GM03348 (cell line): ENCODE measurements at places on chromosomes 1 and 21.
A peak's percentile ranks its signal among the peaks of the same experiment; 100 is the strongest.

DNA sequence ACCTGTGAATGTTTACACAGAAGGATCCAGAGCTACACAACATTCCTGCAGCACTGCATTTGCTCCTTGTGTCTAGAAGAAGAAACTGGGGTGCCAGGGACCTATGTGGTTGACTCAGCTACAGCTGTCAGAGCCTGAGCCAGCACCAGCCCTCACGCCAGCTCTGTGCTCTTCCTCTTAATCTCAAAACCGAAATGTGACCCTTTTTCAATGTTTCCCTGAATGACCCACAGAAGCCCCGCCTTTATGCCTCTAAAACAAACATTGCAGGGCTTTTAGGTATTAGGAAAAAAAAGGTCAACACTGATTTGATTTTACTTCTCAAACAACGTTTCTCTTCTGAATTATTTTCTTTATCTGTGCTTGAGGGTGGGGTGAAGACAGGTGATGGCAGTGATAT is 260.5 kb downstream of the DYRK1A start:
- no peak for DNase-seq

- DNase-seq: no peak
These were observed 32.9 kb downstream of the FMO4 start for GRCh38 chr1:171346881-171347280.

- no peak for DNase-seq
These were observed 88.1 kb downstream of the CCDC30 start for GRCh38 chr1:42551180-42551579.

DNA sequence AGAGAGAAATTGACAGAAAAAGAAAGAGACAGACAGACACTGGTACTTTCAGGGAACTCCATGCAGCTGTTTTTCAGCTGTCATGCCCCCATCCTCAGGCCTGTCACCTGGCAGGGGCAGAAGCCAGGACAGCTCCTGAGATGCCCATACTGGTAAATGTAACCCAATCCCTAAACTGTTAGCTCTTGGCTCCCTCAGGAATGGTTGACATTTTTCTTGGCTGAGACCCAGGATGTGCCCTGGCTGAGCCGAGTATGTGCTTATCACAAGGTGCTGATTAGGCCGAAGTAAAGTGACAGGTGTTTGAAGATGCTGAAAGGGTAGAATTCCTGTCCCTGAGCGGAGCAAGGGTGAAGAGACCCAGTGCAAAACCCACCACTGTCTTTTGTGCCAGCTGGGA is 50.7 kb downstream of the PGM1 start:
- DNase-seq: no peak

DNA sequence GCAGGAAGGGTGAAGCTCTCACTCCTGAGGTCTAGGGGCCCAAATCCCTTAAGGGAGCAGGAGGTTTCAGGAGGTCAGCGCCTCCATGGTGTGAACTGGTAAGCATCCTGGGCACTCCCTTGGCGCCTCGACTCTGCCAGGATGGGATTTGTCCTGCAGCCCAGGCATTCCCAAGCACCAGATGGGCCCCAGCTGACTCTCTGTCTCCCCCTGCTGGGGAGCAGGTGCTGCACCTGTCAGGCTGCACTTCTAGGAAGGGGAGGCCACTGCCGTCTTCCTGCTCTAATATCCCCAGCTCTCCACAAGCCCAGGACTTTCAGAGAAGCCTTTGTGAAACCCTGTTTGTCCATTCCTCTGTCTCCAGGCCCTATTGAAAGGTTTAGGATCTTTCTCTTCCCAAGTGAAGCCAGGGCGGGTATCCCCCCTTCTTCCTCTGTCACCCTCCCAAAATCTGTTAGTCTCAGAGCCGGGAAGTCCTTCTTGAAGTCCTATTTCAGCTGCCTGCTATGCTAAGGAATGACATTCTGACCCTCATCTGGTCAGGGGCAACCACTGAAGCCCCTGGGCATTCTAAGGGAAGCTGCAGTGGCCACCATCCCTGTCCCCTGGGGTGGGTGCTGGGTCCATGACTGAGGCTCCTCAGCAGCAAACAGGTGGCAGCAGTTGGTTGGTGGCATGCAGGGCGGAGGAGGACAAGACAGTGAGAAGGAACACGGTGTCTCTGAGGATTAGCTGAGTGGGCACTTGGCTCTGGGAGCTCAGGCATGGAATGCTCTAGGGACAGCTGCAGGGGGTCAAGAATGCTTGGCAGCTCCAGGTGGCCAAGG is 3.2 kb downstream of the MYBPH start:
- DNase-seq: peak; percentile 92

DNA sequence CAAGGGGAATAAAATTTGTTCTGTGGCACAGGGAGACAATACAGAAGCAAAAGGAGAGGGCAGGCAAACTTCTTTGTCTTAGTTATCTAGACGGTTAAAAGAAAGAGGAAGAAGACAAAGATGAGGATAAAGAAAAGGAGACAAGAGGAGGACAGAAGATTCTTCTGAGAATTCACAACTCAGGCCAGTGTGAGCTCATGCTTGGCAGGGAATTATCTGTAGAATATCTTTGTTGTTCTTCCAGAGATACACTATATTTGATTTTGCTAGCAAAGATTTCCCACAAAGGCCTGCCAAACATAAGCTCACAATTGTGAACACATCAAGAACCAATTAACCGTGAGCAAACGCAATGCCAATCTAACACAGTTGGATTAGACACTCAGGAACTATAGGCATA is 21.4 kb downstream of the SLC16A1 start:
- no peak for DNase-seq

DNA sequence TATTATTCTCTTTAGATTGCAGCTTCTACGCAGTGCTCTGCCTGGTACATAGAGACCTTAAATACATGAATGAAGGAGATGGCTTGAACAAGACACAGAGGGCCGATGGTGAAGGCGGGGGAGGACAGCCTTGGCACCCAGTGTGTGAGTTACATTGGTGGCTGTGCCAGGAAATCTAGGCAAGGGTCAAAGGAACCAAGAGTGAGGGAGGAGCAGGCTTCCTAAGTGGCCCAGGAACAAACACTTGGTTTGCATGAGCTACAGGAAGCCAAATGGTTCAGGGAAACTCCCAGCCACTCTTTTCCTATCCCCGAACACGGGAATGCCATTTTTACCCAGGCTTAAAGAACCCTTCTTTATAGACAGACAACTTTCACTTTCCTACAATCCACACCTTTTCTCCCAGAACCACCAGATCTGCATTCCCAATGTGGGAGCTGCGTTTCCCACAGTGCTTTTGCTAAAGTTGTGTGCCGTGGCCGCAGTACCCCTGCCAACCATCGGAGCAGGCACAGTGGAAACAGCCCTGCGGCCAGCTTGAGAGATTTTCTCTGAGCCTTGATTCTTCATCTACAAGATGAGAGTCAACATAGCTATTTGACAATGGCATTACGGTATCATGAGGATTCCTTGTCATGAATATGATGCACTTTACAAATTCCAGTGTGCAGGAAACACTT is 3.5 kb upstream of the CLEC20A start:
- DNase-seq: no peak

DNA sequence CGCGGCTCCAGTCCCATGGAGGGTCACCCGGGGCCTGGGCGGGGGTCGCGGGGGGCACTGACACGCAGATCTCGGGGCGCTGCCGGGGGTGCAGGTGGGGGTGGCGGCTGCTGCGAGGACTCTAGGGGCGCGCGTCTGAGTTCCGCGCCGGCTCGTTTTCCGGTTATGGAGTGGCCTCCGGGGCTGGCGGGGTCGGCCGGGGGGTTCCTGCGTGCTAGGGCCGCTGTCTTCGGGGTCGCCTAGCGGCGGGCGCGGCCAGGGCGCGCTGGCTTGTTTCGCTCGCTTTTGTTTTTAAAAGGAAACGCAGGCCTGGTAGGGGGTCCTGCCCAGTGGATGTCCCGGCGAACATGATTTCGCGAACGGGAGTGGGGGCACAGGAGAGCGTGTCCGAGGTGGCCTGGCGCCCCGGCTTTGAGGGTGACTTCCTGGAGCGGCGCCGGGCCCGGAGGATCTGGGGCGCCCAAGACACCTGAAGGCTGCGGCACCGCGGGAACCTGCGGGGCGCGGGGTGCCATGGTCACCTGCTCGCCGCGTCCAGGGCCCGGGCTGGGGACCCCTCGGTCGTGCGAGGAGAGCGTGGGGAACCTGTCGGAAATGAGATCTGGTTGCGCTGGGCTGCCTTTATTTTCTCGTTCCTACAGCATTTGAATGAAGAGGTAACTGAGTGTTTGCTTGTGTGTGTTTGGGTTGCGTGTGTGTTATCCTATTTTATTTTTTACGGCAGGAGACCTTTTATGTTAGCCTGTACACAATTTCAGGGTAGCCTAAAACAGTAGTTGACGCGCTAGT is 618 bp downstream of the ETS2 start:
- DNase-seq: peak; percentile 54

- no peak for DNase-seq
These were observed 18.3 kb upstream of the PSMB2 start for GRCh38 chr1:35659589-35659988.

DNA sequence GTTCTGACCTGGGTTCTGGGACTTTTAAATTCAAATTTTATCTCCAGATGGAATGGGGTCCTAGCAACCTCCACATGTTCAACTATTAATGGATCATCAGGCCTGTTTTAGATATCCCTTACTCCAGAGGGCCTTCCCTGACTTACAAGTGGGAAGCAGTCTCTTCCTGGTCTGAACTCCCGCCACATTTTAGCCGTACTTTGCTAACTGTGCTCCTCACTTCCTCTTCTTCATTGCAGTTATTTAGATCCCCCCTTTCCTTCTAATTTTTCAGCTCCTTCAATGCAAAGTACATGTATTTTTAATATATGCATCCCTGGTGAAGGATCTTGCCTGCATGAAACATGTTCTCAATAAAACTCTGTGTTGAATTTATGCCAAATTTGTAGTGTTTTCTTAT is 3.7 kb downstream of the CD1A start:
- DNase-seq: no peak

GRCh38 chr1:227257964-227258363 is 60.3 kb downstream of the CDC42BPA start:
- no peak for DNase-seq

DNA sequence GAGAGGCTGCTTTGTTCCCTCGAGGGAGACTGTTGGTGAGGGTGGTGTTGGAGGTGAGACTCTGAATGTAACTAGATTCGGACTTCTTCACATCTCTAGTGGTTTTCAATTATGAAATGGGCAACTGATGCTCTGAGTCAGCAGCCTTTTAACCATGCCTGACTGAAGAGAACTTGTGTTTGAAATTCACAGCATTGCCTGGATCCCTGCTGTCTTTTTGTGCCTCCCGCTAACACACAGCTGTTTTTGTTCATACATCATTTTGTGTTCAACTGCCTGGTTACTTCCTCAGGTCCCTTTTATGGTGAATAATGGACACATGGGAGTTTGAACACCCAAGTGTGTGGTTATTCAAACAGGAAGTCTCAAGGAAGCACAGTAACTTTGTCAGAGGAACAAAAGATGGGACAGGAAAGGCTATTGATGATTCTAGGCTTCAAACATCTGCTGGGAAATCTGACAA is 16.8 kb downstream of the LAMC1 start:
- DNase-seq: peak; percentile 54

GRCh38 chr1:108691128-108691941 is 775 bp upstream of the PRPF38B start:
- DNase-seq: peak; percentile 23

- no peak for DNase-seq
These were observed 2.9 kb downstream of the C1orf210 start for GRCh38 chr1:43282220-43283195.

GRCh38 chr1:193590102-193590501 is 403.7 kb upstream of the B3GALT2 start:
- no peak for DNase-seq

- DNase-seq: no peak
These were observed 1136.3 kb upstream of the B3GALT2 start for GRCh38 chr1:194322751-194323150.

DNA sequence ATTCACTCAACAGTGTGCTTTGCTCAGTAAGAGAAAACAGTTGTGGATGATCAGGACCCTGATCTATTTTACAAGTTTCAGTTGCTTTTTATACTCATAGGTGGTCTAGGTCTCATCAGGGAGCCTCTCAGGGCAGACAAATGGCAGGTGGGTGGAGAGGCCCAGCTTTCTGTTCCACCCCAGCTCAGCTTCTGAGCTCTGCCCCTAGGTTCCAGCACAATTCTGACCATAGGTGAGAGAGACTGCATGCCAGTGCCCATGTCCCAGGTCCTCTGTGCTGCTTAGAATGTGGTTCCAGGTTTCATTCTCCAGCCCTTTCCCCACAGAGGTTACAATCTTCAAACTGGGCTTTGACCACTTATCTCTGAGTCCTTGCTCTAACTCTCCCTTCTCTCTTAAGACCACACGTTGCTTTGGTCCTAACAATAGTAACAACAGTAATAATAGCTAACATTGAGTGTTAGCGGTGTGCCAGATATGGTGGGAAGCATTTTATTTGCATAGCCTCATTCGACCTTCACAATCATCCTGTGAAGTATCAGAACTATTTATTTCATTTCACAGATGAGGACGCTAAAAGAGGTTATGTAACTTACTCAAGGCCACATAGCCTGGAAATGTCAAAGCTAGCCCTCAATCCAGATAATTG is 19.6 kb upstream of the DUSP10 start:
- DNase-seq: no peak

DNA sequence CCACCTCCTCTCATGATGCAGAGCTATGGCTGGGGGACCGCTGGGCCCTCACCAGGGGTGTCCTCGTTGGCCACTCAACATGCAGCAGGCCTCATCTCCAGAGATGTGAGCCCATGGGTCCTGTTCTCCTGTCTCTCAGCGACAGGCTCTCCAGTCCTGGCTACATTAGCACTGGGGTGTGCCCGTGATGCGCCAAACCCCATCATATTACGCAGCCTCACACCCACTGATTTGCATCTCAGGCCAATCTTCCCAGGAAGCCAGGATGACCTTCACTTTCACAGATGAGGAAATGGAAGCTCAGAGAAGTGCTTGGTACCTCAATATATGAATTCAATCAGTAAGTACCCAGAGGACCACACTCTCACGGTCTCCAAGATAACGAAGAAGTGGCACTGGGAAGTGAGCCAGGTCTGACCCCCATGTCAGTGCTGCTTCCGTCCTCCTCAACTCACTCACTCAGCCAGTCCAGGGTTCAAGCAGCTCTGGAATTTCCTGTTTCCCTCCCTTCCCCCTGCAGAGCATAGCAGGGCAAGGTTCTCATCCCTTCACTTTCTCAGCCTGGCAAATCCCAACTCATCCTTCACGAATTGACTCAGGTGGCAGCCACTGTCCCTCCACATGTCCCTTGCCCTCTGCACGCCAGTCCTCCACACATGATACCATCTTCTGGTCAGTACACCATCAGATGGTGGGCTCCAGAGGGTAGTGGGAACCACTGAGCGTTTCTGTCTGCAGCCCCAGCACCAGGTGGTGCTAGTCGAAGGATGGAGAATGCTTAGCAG is 28.9 kb upstream of the EVA1B start:
- peak; percentile 48 for DNase-seq

GRCh38 chr1:245876586-245876985 is 630.5 kb downstream of the SMYD3 start:
- no peak for DNase-seq

- no peak for DNase-seq
These were observed 11.5 kb downstream of the SLC2A7 start for GRCh38 chr1:9014475-9015375.
